ENCODE measurements at places on chromosomes 5 and 9.

GRCh38 chr5:56326770-56327169 lies 93.6 kb upstream of the ANKRD55 start:
- no peak for DNase-seq

- peak; percentile 78 for DNase-seq
Observed at GRCh38 chr9:121545875-121546423, 46.3 kb upstream of the GGTA1 start.

DNA sequence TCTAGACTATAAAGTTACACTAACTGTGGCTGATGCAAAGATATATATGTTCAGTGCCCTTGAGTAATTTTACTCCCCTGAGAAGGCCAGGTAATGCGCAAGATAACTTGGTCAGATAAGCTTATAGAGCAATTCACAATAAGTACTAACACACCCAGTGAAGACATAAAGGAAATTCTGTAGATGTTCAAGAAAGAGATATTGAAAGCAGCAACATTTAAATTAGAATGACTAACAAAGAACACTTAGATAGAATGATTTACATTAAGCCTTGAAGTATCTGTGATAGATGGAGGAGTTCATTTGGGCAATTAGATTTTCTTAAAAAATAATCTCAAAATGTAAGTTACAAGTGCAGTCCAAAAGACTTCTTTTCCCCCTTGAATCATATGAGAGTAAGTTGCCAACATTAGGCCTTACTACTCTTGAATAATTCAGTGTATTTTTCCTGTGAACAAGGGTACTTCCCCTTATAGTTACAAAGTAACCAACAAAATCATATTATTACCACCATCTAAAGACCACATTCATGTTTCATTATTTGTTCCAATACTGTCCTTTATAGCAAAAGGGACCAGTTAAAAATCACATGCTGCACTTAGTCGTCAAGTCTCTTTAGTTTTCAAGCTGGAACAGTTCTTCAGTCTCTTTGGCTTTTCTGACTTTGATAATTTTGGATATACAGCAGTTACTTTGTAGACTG lies 44.4 kb upstream of the ELOVL7 start:
- no peak for DNase-seq

- no peak for DNase-seq
Observed at GRCh38 chr9:68744426-68744825, 39.4 kb downstream of the PIP5K1B start.

DNA sequence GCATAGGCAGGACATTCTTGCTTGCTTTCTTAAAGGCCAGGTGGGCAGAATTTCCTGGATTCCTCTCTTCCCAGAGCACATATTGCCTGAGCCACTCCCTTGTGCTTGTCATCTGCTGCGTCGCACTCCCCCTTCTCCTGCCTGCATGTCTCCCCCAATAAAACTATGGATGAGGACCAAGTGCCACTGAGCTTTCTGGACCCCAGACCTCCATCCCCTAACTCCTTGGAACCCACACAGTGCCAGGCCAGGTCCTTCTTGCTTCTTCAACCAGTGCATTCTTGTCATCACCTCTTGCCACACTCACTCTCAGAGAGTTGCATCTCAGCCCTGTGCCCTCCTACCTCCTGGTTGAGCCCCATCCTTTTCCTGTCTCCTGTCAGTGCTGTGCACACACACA lies 157.9 kb upstream of the PANK3 start:
- no peak for DNase-seq

GRCh38 chr5:87948486-87948885 lies 320.2 kb downstream of the TMEM161B start:
- no peak for DNase-seq

DNA sequence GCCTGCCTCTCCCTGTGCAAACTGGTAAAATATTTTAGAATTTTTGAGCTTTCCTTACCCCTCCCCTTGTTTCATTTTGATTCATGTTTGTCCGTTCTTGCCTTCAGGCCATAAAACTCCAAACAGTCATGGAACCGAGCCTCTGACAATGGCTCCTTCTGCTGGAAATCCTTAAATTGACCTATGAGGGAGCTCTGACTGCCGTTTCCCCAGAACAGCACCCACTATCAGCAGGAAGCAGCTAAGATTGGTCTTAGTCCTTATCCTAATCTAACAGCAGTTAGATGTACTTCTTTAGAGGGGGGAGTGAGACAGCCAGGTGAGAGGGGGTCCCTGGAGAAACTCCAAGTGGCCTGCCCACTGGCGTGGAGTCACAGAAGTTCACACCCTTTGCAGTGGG lies 106.7 kb downstream of the FAM174A start:
- DNase-seq: no peak

DNA sequence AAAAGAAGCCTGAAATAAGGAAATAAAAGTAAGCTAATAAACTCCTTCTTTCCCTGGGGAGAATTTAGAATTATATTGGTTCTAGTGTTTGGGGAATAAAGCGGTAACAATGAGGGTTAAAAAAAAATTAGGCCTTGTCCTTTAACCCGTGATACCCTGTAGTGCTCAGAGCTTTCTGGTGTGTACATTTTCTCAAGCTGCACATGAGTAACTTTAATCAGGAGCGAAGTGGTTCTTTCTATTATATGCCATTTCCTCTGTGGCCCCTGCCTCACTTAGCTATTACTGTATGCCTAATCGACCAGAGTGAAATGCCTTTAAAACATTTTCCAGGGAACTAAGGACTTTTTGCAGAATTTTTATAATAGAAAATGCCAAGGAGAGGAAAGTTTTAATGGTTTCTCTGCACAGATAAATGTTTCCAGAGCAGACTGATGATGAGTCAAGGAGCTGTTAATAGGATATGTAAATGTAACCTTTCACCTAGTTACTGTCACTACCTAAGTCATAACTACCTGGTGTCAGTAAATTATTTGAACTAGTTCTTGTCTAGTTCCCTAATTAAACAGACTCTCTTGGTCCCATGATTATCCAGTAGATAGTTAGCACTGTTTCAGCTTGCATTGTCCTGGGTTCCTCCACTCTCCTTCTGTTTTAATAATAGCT lies 7.6 kb downstream of the PAM start:
- DNase-seq: no peak

GRCh38 chr9:91770229-91770628 lies 179.8 kb downstream of the ROR2 start:
- no peak for DNase-seq

GRCh38 chr5:140362875-140363630 lies 3.1 kb downstream of the SLC4A9 start:
- DNase-seq: peak; percentile 42

- DNase-seq: no peak
Observed at GRCh38 chr9:106758911-106759310, 104.1 kb upstream of the ZNF462 start.

DNA sequence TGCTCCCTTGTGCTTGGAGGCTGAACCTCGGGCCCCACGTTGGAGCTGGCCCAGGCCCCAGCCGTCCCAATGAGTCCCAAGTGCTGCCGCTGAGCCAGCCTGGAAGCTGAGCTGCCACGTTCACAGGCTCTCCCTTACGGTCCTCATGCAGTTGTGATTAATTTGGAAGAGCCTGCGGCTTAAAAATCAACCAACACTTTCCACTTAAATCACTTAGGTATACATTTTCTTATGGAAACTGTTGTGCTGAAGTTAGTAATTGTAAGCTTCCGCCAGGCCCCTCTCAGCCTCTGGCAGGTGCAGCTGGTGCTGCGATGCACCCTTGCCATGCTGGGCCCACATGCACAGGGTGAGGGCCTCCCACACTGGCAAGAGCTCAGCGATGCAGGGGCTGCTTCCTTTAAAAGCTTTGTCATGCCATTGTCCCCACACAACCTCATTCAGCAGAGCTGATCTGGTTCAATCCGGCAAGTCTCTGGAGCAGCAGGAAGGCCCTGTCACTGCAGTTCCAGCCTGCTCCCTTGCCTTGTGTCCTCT lies 61.0 kb downstream of the IPPK start:
- DNase-seq: peak; percentile 44

DNA sequence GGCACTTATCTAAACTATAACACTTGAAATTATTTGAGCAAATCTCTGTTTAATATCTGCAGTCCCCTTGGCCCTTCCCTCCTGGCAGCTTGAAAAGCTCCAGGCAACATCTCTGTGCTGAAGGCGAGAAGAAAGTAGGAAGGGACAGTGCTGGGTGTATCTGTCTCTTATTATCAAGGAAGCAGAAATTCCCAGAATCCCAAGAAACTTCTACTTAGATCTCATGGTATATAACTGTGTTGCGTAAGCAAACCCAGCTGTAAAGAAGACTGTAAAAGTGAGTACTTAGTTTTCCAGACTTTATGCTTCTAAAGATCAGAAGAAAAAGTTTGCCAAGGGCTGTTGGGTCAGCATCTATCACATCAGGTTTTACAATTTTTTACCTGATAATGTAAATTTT lies 1869.8 kb downstream of the MAT2B start:
- DNase-seq: no peak

- DNase-seq: no peak
Observed at GRCh38 chr9:123660691-123661466, 269.0 kb downstream of the DENND1A start.

DNA sequence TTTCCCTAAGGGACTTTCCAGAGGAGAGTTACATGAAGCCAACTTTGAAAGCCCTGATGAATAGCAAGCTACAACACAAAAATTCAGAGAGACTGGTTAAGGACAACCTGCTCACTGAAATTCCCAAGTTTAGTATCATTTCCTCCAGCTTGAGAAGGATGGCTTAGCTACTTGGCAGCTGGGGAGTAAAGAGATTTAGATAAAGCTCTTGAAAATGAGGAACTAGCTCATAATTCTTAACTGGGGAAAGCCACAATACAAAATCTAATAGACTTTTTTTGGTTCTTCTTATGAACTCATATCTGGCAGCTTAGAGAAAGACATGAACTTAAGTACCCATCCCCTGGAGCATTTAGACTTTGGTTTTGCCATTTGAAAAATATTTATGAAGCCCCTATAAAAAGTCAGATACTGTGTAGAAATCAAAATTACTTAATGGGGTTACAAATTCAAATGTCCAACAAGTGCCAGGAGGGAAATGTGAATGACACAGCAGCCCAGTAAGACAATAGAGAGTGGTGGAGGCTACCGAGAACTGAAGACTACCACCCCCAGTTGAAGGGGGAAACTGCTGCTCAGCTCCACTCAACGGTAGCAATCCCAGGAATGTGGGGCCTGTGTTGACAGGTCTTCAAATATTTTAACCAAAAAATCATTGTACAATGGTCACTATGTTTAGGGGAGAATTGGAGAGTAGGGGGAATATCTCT lies 79.4 kb upstream of the ADRB2 start:
- DNase-seq: no peak

DNA sequence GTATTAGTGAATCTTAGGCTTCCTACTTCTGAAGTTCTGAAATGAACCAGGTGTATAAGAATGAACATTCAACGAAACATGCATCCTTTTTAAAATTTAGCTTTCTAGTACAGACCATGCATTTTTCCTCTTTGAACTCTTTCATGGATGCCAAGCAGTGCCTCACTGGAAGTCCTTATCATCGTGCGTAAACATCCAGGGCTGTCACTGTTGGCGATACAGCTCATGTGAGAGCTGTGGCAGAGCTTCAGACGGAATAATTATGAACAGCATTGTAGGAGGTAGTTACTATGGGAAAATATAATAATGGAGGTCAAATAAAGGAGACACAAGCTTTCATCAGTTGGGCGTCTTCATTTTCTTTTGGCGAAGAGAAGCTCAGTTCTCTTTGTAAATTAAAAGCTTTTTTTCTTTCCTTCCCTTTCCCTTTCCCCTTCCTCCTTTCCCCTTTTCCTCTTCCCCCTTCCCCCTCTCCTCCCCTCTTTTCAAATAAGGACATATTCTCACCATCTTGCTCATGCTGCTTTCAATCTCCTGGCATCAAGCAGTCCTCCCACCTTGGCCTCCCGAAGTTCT lies 167.3 kb downstream of the KDM4C start:
- no peak for DNase-seq

- DNase-seq: no peak
Observed at GRCh38 chr5:157455057-157455456, 5.0 kb upstream of the NIPAL4 start.

DNA sequence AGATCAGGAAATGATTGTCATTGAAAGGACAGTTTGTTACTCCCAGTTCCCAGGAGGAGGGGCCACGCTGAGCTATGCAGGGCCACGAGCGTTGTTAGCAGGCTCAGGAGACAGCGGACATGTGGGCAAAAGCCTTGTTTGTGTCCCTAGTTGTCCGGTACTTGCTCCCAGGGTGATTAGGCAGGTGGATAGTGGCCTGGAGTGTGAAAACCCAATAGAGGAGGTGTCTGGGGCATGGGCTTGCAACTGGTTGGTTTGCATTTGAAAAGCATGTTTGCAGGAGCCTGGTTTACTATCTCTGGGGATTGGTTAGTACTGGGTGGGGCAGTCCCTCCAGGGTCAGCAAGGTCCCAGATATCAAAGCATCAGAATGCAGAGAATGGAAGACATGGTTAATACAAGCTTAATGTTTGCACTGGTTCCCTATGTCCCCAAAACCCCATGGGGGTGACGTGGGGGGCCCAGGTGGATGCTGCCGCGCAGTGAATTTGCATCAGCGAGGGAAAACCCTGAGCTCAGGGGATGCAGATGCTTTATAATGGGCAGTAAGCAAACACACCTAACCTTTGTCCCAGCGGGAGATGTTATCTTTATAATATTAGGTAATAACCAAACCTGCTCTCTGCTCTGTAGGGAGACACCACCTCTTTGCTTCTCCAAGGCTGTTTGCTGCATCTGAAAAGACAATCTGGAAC lies 39.7 kb downstream of the ROPN1L start:
- DNase-seq: no peak

- no peak for DNase-seq
Observed at GRCh38 chr9:14985419-14985818, 75.2 kb upstream of the FREM1 start.

DNA sequence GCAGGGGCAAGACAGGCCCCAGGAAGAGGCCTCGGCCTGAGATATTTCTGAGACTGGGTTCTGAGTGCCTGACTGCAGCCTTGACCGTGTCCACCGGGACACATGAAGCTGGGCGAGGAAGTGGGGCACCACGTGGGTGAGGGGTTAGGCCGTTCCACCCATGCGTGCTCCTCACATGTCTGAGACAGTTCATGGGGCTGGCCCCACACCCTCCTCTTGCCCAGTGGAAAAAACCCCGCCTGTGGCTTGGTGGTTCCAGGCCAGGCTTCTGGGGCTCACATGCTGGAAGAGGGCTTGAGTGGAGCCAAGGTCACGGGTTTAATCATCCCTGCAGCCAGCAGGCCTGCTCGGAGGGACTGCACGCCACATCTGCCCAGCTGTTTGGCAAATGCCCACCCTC lies 11.4 kb downstream of the HMCN2 start:
- DNase-seq: no peak

DNA sequence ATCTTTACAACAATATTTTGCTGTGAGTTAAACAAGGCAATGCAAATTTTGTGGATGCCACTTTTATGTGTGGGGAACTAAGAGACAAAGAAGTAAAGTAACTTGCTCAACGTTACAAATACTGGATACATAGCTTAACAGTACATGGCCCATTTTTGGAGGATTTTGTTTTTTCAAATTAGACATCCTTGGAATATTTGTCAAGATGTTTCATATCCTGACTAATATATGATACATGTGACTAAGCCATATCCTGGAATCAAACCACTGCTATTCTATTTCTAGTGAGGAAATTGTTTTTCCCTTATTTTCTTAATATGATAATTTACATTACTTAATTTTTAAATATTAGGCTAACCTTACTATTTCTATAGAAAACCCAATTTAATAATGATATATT lies 529.8 kb downstream of the DMRTA1 start:
- DNase-seq: no peak

All from hypothalamus (tissue), 51 donors.